LHCN-M2 (cell line): ENCODE measurements at places on chromosomes 1 and 21.
A peak's percentile ranks its signal among the peaks of the same experiment; 100 is the strongest.

GRCh38 chr1:19406680-19407079, 78.7 kb downstream of the CAPZB start:
- no peak for DNase-seq

DNA sequence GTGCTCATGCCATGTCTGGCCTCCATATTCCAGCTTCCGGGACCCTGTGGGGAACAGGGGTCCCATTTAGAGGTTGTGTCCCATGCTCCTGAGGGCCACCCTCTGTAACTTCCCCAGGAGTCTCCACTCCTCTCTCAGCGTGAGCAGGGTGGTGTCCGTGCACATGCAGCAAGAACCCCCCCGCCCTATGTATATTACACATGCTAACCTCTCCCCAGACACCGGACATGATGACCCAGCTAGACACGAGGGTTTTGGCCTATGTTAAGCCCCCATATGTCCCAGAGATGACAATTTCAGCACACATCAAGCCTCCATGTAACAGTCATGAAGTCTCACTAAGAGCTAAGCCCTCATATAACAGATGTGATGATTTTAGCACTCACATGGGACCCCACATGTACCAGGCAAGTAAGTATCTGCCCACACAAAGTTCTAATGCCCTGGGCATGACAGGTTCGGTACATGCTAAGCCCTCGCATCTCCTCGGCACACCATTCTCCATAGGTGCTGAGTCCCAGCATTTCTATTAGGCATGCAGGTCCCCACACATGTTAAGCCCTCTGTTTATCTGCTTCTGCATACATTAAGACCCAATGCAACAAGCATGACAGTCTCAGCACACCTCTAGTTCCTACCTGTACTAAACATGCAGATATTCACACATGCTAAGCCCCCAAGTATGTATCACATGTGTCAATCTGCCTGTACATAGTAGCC, 7.1 kb downstream of the FHL3 start:
- no peak for DNase-seq

- DNase-seq: no peak
These were observed 96.0 kb downstream of the PGBD5 start for GRCh38 chr1:230330157-230330556.

- no peak for DNase-seq
These were observed 43.9 kb upstream of the CRB1 start for GRCh38 chr1:197224160-197224559.

- DNase-seq: no peak
These were observed 224.4 kb downstream of the VAV3 start for GRCh38 chr1:107740579-107740978.

- DNase-seq: no peak
These were observed 362.7 kb upstream of the B3GALT2 start for GRCh38 chr1:193549081-193549480.

GRCh38 chr1:93331412-93331811, 14.3 kb upstream of the DR1 start:
- no peak for DNase-seq

- DNase-seq: no peak
These were observed 1.6 kb downstream of the FCRL2 start for GRCh38 chr1:157775101-157775870.

DNA sequence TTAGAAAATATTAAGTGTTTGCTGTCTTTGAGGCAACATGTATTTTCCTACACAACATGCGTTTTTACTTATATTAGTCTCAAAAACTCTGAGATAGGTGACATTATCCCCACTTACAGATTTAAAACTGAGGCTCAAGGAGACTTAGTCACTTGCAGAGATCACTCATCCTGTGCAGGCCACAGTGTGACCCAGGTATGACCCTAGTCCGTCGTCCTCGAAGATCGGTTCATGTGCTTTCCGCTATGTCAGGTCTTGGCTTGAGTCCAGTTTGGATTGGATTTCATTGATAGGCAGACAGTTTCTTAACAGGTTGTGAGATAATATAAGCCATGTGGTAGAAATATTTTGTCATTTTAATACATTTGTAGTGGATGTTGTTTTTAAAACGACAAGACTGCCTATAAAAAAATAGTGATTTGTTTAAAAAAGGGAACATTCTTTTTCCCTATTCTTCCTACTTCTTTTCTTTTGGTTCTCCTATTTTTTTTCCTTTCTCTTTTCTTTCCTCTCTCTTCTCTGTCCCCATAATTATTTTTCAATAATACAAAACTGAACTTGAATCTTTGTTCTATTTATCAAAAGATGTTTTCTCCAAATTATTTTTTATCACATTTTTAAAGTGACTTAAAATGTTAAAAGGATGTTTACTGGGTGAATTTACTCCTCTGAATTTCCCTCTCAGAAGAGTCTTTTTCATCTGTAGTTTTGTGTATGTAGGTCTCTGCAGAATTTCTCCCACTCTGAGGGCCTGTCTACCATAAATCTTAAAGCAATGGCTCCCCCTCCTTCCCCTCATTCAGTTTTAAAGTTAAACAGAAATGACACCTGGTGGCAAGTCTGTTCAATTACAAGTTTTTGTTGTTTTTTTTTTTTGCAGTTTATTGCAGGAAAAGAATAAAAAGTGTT, 81.8 kb downstream of the PHTF1 start:
- DNase-seq: peak; percentile 47

GRCh38 chr1:182839209-182840066, at the start of gene DHX9:
DHX9 (plus strand) TSS chr1:182839347; CDS start chr1:182842567, 3,220 bp downstream.
- peak; percentile 85 for DNase-seq

DNA sequence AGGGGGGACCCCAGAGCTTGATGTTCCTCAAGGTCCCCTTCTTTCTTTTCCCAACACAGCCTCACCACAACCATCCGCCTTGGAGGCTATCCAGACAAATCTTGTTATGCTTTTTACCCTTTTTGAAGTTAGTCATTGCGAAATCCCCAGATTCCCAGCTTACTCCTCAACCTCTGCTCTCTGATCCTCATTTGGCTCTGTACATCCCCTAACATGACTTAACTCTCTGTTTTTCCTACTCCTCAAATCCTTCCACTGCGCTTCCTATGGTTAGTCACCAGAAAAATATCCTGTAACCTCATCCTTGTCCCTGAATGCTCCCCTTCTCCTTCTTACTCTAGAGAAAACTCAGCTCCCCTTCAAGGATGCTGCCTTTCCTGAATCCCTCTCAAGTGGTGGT, 189.1 kb upstream of the POU3F1 start:
- peak; percentile 53 for DNase-seq
